ENCODE measurements at places on chromosomes 3 and 15.

DNA sequence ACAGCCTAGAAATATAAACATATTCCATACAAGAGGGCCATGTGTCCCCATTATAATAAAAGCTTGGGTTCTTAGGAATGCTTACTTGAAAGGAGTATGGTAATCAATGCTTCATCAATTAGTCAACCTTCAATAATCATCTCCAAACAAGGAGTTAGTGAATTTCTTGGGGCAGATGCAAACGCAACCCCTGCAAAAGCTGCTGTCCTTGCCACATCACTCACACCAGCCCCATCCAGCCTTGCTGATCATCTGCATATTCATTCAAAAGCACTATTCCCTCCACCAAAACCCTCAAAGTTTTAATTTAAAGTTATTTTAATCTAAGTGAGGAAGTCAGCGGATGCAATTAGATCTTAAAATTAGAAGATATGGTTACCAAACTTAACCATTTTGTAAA, 54.0 kb upstream of the VGLL4 start:
- no peak for DNase-seq

DNA sequence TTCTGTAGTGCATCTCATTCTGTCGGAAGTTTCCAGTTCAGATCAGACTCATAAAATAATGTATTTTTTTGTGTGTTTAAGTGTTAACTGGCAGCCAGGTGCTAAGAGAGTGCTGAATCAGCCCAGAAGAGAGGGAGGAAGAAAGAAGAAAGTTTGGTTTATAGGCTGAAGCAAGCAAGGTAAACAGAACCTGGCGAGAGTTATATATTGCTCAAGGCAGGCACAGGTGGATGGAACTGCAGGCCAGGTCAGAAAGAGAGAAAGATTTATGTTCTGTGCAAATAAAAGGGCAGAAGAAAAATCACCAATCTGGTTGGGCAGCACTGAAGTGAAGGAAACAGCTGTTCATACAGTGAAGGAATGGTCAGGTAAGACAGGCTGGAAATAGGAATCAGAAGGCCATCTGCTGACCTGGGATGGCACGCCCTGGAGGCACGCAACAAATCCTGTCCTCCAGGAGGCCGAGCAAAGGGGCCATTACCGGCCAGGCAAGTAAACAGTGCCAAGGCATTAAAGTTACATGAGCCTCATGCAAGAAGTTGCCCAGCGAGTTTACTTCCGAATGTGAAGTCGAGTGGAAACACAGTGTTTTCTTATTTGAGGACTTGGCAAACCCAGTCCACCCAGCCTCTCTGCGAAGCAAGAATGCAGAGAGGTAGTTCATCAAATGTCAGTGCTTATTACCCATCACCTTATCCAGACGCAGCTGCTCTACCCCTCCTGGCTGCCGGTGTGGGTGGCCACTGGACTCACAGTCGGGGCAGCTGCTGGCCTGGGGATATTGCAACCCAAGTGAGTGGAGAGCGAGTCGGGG, 309.8 kb downstream of the VPS13C start:
- no peak for DNase-seq

DNA sequence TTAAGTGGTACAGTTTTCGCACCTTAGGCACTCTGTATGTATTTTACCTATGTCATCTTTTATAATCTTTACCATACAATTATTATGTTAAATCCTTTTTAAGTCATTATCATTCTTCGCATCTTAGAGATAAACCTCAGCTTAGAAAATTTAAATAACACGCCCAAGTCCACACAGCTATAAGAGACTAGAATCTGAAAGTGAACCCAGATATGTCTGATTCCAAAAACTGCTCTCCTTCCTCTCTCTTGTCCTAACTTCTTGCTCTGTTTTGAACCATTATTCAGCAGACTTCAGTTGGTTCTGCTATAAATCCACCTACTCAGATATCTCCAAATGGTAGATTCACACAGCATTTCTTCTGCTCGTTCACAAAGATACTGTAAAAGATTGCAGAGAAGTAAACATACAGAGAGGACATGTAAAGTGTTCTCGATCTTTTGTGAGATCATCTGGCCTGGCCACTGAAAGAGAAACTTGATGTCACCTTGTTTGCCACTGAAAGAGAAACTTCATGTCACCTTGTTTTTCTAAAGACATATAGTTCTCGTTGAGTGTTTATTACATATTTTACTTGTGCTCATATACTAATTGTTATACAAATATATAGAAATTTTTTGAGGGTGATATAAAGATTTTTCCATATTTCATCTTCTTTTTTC, 533.2 kb downstream of the GRM7 start:
- no peak for DNase-seq

DNA sequence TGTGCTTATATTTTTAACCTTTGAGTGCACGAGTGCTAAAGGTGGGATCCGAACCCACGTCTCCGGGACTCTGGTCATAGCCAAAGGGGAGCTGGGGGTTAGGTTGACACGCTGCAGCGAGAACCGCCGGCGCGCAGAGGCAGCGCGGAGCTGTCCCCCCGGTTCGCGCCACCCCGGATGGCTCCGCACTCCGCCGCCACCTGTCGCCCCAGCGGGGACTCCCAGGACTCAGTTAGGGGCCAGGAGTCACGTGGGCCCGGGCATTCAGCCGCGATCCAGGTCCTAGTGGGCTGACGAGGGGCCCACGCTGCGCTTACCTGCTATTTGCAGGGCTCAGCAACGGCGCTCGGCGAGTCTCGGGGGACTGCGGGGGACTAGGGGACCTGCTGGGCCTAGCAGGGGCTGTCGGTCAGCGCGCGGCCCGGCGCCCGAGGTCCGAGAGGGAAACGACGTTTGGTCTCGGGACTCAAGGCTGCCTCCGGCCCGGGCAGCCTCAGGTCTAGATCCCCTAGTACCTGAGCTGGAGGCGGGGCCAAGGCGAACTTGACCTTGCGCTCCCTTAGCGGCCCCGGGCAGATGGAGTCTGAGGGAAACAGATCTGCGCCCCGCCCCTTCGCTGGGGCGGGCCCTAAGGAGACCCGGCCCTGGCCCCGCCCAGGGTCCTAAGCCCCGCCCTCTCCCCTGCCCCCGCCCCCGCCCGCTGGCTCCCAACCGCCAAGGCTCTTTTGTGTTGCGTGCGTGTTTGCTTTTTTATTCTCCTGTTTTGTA, at the start of gene NMNAT3:
TSS of gene NMNAT3 (minus strand) at position 585 of the 768 bp plus-strand sequence. CDS start 50,248 bp downstream, outside the sequence.
- peak; percentile 82 for DNase-seq

GRCh38 chr15:72358650-72359171, 17.1 kb downstream of the HEXA start:
- no peak for DNase-seq

GRCh38 chr15:63539521-63539920, 35.1 kb downstream of the USP3 start:
- no peak for DNase-seq

DNA sequence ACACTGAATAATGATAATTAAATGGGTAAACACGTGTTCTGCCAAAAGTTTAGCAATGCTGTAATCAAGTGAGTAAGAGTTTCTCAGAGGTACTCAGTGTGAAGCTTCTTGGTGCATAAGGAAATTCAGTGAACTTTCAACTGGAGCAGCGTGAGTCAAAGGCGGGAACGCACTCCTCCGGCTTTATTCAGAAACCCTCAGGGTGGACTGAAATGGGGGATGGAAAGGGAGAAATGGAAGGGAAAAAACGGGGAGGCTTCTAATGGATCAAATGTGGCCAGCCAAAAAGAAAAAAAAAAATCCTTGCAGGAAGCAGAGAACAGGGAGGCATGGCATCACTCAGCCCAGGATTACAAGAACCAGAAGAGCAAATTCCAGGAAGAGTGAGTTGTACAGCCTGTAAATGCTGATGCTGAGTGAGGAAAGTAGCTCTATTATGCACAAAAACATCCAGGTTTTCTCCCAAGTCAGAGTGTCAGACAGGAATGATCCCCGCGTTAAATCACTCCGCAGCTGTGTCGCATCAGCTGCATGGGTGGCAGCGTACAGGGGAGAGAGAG, 85.3 kb downstream of the ASB7 start:
- no peak for DNase-seq

- DNase-seq = no peak
Measured at GRCh38 chr15:58110999-58111717, 27.0 kb upstream of the AQP9 start.

GRCh38 chr3:140251678-140252077, 316.7 kb downstream of the CLSTN2 start:
- no peak for DNase-seq

GRCh38 chr15:85354461-85354860, 25.9 kb upstream of the AKAP13 start:
- no peak for DNase-seq

DNA sequence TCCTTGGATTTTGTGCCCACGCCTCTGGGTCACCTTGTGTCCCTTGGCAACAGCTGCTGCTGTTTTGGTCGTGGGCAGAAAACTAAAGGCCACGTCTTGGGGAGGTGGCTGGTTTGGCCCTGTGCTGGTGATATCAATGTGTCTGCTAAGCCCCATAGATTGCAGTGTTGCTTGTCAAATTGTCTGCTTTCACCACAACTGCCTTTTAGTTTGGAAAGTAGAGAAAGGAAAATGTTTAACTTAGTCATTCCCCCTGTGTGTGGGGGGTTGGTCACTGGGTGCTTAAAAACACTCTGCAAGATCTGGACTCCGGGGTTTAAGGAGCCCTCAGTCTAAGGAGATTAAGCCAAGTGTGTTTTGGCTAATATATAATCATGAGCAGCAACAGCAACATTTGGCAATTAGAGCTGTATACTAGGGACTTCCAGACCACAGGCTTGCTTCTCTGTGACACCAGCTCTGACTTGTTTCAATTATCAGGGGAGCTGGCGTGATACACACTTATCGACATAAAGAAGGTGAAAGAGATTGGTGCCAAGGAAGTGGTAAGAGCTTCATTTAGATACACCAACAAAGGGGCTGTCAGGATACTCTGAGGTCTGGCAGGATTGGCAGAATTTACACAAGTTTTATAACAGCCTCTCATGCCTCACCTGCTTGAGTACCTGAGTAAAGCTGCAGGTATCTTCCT, 3.5 kb downstream of the SMAD3 start:
- peak; percentile 32 for DNase-seq

- no peak for DNase-seq
Measured at GRCh38 chr15:50431204-50431603, 7.0 kb downstream of the USP8 start.

DNA sequence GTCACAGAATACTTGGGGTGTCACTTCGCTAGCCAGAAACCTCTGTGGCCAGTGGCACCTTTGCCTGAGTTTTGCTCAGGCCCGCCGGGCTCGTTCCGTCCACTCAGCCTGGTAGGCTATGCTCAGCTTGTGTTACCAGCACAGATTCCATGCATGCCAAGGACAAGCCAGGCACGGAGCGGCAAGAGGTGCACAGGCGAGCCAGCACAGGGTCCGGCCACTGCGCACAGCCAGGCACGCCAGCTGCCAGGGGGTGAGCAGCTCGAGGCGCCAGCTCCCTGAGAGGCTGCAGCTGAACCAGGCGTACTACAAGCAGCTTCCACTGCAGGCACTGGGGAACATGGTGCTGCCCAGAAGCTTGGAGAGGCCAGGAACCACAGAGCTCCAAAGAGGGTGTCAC, 14.7 kb downstream of the PCYT1A start:
- no peak for DNase-seq

- DNase-seq = no peak
Measured at GRCh38 chr15:57138349-57138788, 219.9 kb downstream of the TCF12 start.
